ENCODE measurements at places on chromosomes 7 and 10.

DNA sequence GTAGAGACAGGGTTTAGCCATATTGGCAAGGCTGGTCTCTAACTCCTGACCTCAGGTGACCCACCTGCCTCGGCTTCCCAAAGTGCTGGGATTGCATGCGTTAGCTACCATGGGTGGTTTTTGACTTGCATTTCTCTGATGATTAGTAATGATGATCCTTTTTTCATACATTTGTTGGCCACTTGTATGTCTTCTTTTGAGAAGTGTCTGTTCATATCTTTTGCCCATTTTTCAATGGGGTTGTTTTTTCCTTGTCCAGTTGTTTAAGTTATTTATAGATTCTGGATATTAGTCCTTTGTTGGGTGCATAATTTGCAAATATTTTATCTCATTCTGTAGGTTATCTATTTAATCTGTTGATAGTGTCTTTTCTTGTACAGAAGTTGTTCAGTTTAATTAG, 4.3 kb upstream of the OR13A1 start:
- no peak for DNase-seq

GRCh38 chr7:28434510-28434909, 22.2 kb downstream of the CREB5 start:
- no peak for DNase-seq

- peak; percentile 43 for DNase-seq
Measured at GRCh38 chr7:2527505-2528467, 8.2 kb downstream of the LFNG start.

GRCh38 chr10:44425466-44425865, 40.6 kb upstream of the CXCL12 start:
- DNase-seq = no peak

GRCh38 chr7:141549582-141549981, 1.6 kb upstream of the AGK start:
- DNase-seq = no peak

- DNase-seq = no peak
Measured at GRCh38 chr10:113754768-113755167, 3.3 kb downstream of the PLEKHS1 start.

- no peak for DNase-seq
Measured at GRCh38 chr10:106500925-106501525, 663.5 kb downstream of the SORCS1 start.

GRCh38 chr7:151677581-151678226, 158.0 kb upstream of the RHEB start:
- no peak for DNase-seq

GRCh38 chr7:29953726-29954347, 35.8 kb downstream of the SCRN1 start:
- no peak for DNase-seq
